GM06990 (cell line): ENCODE measurements at places on chromosomes 16 and 17.

DNA sequence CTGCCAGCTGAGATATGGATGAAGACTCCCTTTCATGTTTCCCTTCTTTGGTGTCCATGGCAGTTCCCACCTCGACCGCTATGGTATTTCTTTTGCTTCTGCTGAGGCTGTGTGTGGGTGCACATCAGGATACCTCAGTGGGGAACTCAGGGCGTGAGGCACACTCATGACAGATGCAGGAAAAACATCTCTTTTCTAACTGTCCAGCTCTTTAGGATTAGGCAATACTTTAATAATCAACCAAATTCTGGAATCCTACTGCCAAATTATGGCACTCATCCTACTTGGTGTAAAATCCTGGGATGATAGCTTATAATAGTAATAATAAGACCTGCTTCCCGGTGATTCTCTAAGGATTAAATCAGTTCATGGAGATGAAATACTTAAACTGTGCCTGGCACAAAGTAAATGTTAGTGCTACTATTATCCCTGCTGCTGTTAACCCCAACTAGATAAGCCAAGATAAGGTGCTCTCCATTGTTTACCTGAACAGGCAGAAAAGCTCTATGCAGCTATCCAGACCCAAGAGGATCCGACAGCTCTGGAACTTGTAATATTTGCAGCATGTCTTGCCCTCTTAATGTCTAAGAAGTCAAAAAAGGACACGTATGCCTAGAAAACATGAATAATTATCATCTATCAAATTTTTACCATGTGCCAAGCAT, 543.3 kb downstream of the WWOX start:
- DNase-seq = no peak

GRCh38 chr16:1084971-1085370, 11.1 kb downstream of the C1QTNF8 start:
- DNase-seq = no peak

- no peak for DNase-seq
These were observed 20.8 kb upstream of the ATP5MC1 start for GRCh38 chr17:48871551-48872351.

DNA sequence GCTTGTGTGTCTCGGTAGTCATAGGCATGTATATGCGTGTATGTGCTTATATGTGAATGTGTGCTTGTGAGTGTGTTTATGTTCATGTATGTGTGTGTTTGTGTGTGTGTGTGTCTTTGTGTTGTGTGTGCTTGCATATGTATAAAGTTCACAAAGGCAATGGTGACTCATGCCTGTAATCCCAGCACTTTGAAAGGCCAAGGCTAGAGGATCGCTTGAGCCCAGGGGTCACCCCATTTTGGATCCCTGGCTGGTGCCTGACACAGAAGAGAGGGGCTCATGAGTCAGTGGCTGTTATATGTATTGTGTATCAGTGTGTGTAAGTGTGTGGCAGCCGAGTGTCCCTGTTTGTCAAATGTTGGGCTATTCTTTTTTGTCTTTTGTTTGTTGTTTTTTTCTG, 69.3 kb downstream of the ABCC1 start:
- DNase-seq = no peak

DNA sequence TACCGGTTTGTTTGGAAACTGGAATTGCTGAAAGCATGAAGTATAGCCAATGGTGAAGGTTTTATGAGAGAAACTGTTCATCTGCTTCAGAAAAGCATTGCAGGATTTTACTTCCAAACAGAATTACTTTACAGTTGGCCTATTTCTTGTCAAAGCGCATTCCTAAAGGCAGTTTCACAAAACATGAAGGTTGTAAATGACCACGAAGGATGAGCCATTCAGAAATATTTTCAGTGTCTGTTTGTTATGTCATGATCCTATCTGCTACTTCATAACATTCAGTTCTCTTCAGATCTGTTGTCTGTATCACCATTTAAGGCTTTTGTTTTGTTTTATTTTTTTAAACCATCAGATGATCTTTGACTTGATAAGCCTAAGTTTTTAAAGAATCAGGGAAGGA, 45.7 kb downstream of the AATF start:
- DNase-seq = no peak

DNA sequence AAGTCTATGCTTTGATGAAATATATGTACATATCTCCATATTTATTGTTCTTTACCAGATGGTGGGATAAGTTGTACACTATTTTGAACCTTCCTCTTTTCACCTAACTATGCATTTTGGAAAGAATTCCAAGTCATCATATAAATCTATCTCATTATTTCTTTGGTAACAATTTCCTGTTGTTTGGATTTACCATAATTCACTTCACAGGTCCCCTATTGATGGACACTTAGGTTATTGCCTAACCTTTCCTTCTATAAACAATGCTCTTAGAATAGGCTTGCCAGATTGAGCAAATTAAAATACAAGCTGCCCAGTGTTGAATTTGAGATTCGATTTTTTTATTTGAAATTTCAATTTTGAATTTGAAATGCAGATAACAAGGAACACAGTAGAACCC, 28.9 kb upstream of the DHX8 start:
- DNase-seq = no peak

DNA sequence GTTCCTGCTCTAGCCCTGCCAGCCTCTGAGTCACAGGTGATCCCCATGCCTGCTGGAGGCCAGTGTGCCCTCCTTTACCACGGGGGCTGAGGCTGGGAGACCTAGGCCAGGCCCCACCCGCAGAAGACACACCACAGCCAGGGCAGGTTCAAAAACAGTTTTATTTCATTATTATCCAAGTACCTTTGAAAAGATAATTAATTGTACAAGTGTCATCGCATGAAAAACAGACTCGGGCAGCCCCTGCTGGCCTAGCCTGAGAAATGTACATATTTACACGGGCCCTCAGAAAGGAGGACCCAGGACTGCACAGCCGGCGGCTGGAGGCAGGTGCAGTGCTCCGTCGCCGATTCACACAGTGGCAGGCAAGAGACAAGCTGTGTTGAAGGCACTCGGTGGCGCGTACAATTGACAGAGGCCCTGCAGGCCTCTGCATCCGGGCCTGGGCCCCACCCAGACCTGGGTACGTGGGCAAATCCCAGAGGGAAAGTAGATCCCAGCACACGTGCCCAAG, 4.4 kb downstream of the PDIA2 start:
- DNase-seq = no peak
